ENCODE measurements at places on chromosomes 12 and 14. TPM values are rescaled to one million over a fixed set of nuclear protein-coding genes. Genes with fewer than 3 reads are reported as not detected.

The PLEKHG7 gene
- 6.1 TPM for total RNA-seq

The PMEL gene
- 2.0 TPM for total RNA-seq

The PAN2 gene
- 70.0 TPM for total RNA-seq

The TAS2R30 gene
- total RNA-seq: 7.0 TPM

The RGS6 gene
- 2.9 TPM for total RNA-seq

The A2ML1 gene
- total RNA-seq: 0.54 TPM

The CD163L1 gene
- 1.3 TPM for total RNA-seq

The BATF gene
- total RNA-seq: 1.4 TPM

The RAB21 gene
- 68.1 TPM for total RNA-seq

The FLRT2 gene
- 50.3 TPM for total RNA-seq

The MAP3K9 gene
- total RNA-seq: 0.95 TPM

The KLRC1 gene
- total RNA-seq: 0.71 TPM

The ZNF891 gene
- 4.9 TPM for total RNA-seq

The MYH6 gene
- not detected for total RNA-seq

- DNase-seq: no peak
Observed at GRCh38 chr14:61462566-61463193, 141.3 kb downstream of the PRKCH start.

DNA sequence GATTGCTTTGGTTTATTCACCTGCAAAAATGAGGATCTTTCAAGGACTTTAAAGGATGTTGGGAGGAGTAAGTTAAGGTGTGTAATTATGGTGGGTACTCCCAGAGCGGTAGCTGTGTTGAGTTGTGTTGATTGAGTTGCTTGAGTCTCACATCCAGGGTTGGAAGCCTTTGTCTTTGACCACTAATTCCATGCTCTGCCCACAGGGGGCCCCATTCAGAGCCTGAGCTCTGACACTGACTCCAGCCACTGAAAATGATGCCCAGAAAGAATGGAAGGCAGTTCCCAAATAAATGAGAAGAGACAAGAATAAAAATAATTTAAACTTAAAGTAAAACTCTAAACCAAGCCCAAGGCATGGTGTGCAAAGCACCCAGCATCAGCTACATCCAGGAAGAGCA, 237.4 kb upstream of the PWP1 start:
- no peak for DNase-seq

- no peak for DNase-seq
Observed at GRCh38 chr12:122403115-122403770, 19.2 kb downstream of the CLIP1 start.

GRCh38 chr12:68695454-68695853, 8.7 kb downstream of the NUP107 start:
- DNase-seq: no peak

DNA sequence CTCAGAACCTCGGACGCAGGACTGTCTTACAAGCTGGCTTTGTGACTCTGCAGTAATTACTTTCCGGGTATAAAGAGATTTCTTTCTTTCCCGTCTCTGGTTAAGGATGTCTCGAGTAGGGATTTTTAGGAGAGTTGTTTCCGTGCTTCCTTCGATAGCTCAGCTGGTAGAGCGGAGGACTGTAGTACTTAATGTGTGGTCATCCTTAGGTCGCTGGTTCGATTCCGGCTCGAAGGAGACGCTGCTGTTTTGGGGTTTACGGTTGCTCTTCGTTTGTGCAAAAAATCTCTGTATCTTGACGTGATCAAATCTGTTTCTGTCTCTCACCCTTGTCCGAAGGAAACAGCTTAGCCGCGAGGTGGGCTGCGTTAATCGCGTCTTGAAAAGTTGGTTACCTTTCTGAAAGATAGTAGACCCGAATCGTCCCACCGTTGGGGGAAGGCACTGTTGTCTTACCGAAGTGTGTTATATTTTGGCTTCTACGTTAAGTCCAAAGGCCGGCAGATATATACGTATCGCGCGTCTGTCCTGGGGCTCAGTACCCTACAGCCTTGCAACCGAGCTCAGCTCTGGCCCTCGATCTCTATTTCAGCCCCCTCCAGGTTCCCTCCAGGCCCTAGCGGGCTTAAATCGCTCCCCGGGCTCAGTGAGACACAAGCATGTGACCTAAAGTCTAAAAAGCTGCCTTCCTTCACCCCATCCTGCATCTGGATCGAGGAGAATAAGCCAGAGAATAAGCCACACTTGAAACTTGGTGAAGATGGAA, 1.1 kb upstream of the RNASE4 start:
- peak; percentile 78 for DNase-seq

GRCh38 chr12:121388421-121388981, 11.4 kb upstream of the RNF34 start:
- no peak for DNase-seq

DNA sequence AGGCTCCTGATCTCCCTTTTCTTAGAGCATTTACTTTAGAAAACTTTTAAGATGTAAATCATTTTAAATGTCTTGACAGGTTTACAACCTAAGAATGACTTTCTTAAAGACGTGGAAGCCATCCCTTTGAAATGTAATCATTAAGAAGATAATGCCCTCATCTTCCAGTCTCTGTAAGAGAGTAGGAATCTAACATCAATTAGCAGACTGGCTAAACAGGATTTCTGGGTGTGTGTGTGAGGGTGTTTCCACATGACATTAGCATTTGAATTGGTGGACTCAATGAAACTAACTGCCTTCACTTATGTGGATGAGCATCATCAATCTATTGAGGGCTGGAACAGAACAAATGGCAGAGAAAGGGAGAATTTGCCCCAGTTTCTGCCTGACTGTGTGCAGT, 329.5 kb downstream of the RPL10L start:
- DNase-seq: no peak

DNA sequence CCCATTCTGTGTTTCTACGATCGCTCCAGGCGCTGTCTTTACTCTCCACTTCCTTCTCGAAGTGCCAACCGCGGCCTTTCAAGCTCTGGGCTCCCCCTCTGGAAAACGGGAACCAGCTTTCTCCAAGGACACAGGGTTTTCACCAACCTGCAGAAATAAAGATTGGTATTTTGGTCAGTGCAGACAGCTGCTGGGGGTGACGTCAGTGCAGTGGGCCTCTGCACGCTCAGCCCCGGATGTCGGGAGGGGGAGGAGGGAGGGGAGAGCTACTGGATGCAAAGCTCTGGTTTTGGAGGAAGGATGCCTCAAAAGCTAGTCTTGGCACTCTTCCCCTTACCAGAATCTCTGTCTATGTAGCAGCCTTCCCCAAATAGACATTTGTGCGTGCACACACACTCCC, 19.9 kb downstream of the HRK start:
- peak; percentile 62 for DNase-seq

GRCh38 chr12:59070322-59070933, 150.1 kb upstream of the LRIG3 start:
- no peak for DNase-seq

GRCh38 chr12:95151406-95151805, 65.9 kb downstream of the FGD6 start:
- DNase-seq: no peak

DNA sequence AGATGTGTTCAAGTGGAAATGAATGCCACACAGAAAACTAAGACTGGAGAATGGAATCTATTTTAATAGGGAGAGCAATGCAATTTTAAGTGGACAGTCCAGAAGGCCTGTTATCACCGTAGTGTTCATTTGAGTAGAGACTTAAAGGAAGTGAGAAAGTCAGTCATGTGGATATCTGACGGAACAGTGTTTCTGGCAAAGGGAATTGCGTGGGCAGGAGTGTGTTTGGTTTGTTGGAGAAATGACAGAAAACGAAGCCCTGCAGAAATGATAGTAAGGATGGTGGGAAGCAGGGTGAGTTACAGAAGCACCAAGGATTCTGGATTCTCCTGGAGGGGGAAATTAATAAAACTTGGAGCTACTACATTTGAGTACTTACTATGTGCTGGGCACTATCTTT, 776.6 kb downstream of the MED13L start:
- DNase-seq: no peak

DNA sequence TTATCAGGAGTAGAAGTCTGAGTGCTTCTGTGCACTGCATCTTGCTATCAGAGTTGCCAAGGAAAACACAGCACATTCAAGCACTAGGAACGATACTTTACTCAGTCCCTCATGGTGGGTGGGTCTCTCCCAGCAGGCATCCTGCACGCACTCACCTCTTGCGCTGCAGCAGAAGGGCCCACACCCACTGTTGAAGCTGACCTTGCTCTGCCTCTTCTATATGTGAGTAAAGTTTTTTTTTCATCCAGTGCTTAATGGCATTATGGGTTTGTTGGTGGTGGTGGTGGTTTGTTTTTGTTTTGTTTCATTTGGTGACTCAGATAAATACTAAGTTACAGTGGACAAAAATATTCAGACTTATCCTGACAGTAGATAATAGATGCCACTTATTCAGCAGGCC, 348.5 kb downstream of the EGLN3 start:
- DNase-seq: no peak

- DNase-seq: no peak
Observed at GRCh38 chr12:103505371-103506236, 9.8 kb upstream of the C12orf42 start.

DNA sequence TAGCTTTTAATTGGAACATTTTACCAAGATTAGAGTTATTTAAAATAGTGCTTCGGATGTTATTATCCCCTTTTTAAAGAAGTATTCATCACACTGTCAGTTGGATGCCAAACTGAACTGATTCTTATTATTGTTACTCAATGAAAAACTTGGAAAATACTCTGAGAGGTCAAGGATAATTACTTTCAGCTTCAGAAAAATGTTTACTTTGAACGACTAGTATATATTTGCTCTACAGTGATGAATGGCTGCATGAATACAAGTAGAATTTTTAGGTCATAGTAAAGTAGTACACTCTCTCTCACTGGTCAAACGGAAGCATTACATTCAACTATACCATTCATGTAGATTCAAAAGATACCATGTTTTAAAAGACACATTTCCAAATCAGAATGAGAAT, 269.2 kb downstream of the CCDC91 start:
- no peak for DNase-seq

DNA sequence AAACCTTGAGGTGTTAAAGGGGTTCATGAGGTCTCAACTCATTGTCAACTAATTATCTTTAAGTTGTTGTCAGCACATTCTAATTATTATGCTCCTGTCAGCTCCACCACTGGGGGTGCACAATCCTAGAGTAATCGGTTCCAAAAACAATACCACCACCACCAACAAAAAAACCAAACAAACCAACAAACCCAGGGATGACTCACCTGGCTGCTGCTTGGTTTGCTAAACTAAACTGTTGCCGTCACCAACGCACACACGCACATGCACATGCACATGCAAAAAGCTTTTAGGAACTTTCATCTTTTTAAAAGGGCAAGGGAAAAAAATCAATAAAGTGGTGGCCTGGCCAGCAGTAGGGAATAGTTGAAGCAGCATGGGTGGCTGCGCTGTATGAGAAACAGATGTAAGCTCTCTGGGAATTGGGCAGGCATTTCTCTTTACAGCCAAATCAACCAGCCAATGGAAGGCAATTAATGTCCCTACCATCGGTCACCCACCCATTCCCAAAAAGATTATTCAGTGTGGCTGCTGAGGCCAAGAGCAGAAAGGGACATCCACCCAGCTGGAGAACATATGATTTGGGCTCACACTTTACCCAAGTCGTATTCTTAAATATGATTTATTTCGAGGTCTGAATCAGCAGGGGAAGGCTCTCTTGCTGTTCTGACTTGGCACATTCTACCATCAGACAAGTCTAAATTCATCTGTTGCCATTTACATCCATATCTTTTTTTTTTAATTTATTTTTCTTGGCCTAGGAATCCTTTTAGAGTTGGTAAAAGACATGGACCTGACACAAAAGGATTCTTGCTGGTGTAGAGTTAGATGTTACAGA, 20.0 kb downstream of the TMEM30B start:
- DNase-seq: no peak

- no peak for DNase-seq
Observed at GRCh38 chr12:67911789-67912188, 77.5 kb upstream of the IFNG-AS1 start.

GRCh38 chr12:138898-139534, 72.4 kb downstream of the IQSEC3 start:
- DNase-seq: peak; percentile 51

DNA sequence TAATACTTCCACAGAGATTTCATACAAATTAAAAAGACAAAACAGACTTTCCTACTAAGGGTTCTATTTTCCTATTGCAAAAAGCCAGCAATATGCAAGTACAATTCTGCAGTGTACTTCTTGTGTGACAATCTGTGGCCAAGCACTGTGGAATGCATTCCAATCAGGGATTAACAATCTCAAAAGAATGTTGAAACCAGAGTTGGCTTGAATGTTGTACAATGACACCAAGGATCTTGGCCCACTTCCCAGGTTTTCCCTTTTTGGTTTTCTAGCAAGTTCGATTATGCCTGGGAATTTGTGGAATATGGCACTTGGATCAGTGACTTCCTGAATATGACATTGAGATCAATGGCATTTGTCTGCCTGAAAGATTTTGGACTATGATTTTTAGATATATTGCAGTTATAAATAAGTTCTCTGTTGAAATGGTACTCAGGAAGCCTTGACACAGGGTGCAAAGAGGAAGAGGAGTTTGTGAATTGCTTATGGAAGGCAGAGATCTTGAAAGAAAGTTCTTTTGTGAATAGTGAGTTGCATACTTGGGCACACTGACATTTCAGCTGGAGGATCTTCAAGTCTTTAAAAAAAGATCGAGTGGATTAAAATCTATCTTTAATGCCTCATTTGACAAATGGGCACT, 81.4 kb upstream of the FERMT2 start:
- no peak for DNase-seq

GRCh38 chr12:15208871-15209656, 12.2 kb downstream of the RERG start:
- no peak for DNase-seq

DNA sequence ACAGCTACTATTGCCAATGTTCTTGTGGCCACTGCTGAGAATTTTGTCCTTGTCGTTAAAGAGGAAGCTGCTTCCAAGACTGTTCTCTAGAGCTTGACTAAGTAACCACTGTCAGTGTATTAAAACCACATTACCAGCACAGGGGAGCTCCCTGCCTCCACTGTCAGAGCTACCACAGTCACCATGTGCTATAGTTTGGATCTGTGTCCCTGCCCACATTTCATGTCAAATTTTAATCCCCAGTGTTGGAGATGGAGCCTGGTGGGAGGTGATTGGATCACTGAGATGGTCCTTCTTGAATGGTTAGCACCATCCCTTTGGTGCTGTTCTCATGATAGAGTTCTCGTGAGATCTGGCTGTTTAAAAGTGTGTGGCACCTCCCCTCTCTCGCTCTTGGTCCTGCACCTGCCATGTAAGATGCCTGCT, 23.2 kb upstream of the RAP1B start:
- DNase-seq: no peak

DNA sequence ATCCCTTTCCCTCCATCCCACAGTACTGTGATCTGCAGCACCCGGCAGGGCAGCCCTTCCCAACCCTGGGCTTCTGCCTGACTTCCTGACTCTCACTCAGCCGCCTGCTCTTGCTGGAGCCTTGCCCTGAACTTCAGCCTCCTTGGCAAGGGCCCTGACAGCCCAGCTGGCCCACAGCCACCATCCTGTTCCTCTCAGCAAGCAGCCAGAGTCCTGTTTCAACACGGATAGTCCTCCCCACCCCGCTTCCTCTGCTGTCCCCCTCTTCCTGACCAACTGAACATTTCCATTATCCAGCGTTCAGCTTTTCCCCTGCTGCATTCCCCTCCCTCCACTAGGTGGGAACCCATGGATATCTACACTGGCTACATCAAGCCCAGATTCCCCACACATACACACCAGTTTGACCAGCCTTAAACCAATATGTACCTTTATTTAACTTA, 74.0 kb upstream of the MDM1 start:
- DNase-seq: peak; percentile 92

GRCh38 chr12:56046027-56046780, 4.5 kb downstream of the RPS26 start:
- no peak for DNase-seq

- DNase-seq: peak; percentile 34
Observed at GRCh38 chr14:100840286-100841065, 14.6 kb downstream of the MEG3 start.
